ENCODE measurements at places on chromosomes 6 and 20.

DNA sequence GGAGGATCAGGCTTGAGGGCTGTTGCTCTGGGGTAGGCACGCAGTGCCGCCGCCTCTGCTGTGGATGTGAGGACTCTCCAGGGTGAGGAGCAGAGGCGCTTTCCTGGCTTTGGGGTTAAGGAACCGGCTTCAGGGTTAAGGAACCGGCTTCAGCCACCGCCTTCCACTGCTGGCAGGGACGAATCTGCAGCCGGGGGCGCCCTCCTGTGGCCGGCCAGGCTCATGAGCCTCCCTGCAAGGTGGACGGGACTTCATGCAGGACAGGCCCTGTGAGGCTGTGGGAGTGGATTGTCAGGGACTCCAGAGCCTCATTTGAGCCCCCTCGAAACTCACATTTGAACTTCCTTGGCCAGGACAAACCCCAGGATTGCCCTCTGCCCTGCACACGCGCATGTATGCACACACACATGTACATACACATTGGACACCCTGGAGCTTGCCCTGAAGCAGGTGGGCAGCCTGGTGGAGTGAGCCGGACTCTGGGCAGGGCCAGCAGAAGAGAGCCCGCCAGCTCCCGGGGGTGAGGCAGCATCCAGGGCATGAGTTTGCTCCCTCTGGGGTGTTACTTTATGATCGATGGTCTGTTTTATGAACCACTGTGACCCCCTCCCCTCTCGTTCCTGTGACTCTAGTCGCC is 146.9 kb downstream of the PHACTR3 start:
- peak; percentile 47 for DNase-seq

GRCh38 chr6:70312165-70312745 is 9.4 kb upstream of the COL9A1 start:
- peak; percentile 1 for DNase-seq

DNA sequence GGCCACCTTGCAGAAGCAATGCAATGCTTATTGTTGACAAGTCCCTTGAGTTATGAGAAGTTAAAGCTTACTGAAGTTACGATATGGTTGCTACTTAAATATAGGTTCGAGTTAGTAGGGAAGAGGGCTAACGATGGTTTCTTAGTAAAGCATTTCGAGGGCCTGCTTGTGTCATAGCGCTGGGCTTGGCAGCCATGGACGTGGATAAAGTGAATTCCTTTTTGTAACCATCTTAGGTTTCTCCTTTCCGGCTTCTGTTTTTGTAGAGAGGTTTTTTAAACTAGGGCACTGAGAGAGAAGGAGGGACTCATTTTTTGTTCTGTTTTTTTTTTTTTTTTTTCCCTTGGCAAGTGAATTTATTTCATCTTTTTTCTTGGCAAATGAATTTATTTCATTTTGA is 27.6 kb downstream of the TIAM2 start:
- DNase-seq, result no peak

DNA sequence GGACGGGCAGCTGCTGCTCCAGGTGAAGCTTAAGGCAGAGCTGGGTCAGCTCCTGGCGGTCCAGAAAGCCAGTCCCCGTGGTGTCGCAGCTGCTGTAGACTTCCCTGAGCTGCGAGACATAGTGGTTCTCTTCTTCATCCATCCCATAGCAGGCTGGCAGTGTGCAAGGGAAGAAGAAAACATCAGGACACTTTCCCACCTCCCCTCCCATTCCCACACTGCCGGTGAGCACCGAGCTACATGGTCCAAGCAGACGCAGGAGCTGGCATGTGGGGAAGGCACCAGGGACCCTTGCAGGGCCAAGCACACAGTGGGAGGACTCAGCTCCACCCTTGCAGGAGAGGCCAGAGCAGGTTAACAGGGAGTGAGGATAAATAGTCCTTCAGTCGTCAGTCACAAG is 58.9 kb downstream of the NINL start:
- no peak for DNase-seq

DNA sequence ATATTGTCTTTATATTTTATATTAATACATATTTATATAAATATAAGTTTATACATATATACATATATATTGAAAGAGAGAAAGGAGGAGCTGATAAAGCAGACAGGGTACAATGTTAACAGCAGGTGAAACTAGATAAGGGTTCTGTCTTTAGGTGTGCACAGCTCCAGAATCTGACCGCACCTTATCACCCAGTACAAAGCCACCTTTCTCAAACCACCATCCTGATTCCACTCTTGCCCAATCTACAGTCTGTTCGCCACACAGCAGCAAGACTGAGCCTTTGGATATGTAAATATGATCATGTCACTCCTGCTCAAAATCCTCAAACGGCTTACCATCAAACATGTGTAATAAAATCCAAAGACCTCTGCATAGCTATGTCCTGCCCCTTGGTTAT is 34.7 kb upstream of the ASCC3 start:
- DNase-seq, result no peak

GRCh38 chr6:17725083-17725482 is 18.4 kb upstream of the NUP153 start:
- no peak for DNase-seq

DNA sequence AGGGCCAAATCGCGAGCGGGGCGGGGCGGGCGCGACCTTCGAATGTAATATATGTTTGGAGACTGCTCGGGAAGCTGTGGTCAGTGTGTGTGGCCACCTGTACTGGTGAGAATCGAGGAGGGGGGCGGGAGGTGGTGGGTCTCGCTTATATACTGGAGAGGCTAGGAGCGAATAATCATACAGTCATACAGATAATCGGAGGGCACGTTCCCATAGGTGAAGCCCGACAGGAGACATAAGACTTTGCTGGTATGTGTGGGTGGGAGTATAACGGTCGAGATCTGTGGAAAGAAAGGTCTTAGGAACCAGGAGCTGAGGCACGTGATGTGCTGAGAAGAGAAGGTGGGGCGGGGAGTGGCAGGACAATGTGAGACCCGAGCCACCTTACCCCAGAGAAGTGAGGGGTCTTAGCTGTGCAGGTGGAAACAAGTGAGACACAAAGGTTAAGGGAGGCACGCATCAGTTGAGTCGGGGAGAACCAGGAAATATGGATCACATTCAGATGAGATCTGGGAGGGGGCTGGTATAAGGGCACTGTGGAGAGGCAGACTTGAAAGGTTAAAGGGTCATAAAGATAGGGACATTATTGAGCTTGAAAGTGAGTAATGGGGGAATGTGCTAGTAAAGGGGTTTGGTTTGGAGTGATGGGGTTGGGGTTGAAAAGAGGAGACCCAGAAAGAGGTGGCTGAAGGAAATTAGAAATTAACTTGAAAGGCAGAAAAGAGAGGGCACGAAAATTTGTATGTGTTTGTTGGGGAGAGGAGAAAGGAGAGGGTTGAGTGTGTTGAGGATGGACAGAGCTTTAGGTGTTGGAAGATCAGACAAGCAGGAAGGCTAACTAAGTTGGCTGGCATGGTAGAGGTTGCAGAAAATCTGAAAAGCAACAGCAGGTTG is 589 bp downstream of the RNF5 start:
- DNase-seq, result no peak

DNA sequence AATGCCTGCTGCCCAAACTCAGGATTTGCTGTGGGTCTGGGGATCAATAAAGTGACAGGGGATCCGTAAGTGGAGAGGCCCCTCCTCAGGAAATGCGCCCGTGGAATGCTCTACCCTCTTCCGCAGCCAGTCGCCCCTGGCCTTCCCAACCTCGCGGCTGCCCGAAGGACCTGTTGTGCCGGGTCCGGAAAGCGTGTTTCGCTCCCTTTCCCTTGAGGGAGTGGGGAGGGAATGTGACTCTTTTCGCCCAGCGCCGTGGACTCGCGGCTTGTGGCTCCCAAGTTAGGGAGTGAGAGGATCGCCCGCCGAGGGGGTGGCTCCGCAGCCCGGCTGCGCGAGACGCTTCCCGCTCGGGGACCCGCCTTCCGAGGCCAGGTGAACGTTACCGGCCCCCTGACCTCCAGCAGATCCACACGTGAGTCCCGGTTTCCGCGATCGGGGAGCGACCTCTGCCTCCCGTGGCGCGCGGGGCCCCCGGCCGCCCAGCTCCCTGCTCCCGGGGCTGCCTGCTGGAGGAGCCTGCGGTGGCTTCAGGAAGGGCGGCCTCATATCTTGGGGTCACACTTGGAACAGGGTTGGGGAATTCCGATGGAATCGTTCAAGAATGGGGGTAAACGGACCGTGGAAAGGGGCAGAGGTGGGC is 666 bp downstream of the TPD52L1 start:
- peak; percentile 0 for DNase-seq

DNA sequence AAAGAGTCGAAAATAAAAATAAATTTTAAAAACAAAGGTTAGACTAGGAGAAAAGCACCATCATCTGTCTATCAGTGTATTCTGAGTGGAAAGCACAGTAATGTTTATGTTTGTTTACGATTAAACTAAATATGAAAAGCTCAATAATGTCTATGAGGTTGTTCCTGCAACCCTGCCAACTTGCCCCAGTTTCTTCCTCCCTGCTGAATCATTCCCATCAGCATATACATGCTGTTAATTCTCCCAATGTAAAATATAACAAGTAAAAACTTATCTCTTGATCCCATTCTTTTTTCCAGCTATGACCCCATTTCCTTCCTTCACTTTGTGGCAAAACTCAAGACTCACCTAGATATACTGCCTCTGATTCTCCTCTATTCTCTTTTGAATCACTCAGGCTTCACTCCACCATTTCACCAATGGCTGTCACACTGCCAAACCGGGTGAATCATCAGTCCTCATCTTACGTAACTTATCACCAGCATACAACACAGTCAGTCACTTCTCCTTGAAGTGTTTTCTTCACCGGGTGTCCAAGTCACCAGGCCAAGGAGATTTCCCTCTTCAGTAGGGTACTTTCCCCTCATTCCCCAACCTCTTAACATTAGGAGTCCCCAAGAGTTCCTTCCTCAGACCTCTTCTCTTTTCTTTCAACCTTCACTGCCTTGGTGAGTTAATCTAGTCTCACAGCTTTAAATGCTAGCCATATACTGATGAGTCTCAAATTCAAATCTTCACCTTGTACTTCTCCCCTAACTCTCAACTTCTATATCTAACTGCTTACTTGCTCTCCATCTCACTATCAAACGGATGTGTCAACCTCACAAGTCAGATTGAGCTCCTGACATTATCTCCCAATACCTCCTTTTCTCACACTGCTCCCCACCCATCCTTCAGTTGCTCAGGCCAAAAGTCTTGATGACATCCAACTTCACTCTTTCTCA is 6.2 kb downstream of the TMEM242 start:
- peak; percentile 29 for DNase-seq

GRCh38 chr20:57791966-57792365 is 82.2 kb upstream of the PMEPA1 start:
- DNase-seq, result no peak

- no peak for DNase-seq
Observed at GRCh38 chr20:49281059-49281912, 3.4 kb upstream of the ZNFX1 start.

- no peak for DNase-seq
Observed at GRCh38 chr6:16487996-16488674, 249.7 kb downstream of the GMPR start.

- DNase-seq, result no peak
Observed at GRCh38 chr20:1935696-1936366, 40.6 kb downstream of the SIRPA start.

DNA sequence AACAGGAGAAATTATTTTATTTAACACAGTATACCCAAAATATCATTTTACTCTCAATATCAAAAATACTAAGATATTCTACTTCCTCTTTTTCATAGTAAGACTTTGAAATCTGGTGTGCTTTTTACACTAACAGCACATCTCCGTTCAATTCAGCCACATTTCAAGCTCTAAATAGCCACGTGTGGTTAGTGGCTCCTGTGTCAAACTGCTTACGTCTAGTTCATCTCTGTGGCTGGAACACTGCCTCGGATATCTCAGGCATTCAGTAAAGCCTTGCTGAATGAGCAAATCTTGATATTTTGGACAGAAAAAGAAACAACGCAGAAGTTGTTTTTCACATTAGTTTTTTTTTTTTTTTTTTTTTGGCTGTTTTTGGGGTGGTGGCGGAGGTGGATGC is 136.1 kb downstream of the EYA4 start:
- no peak for DNase-seq

DNA sequence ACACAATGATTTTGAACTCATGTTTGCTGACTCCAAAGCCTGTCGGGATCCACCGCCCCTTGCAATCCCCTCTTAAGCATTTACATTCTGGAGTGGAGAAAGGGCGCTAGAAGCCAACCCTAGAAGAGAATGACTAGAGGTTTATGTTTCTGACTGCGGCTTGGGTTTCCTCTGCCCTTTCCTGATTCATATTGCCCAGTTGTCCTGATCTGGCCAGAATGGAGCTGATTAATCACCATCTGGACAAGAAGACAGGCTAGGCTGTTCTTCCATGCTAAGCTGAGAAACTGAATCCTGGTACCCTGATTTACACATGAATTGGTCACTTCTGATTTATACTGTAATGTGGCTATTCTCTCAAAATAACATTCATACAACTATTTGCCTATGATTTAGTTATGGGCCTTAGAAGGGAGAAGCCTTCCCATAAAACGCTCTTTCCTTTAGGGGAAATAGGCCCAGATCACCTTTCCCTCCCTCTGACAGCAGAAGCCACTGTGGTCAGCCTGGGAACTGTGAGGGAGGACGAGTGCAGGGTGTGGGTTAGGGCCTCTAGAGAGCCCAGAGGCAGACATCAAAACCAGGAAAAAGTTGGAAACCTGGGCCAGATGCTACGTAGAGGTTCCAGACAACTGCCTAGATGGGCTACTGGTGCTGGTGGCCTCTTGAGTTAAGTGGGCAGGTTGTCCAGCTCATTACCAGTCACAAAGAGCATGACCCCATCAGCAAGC is 199.2 kb upstream of the PRDM1 start:
- DNase-seq, result no peak

DNA sequence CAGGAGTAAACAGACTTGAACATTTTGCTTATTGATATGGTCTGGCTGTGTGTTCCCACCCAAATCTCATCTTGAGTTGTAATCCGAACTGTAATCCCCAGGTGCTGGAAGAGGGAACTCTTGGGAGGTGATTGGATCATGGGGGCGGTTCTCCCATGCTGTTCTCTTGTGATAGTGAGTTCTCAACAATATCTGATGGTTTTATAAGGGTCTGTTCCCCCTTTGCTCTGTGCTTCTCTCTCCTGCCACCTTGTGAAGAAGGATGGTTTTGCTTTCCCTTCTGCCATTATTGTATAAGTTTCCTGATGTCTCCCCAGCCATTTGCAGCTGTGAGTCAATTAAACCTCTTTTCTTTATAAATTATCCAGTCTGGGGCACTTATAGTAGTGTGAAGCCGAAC is 40.0 kb downstream of the MYLIP start:
- DNase-seq, result no peak

DNA sequence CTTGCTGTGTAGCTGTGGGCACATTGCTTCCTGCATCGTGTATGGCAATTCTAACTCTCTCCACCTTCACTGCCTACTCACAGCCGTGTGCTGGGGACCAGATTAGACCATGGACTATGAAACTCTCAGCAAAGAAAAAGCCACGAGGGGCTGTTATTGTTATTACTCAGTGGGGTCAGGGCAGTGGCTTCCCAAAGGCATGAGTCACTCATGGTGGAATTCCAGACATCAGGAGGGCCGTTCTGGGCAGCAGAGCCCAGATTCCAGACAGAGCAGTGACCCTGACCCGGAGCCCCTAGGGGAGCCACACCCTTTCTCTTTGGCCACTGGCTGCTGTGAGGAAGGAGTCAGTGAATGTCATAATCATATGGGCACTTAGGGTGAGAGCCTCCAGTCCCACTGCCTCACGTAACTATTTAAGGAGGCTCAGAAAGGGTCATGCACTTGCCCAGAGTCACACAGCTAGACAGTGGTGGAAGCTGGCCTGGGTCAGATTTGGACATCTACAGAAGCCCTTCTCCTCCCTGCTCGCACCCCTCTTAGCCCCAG is 22.2 kb upstream of the CCN5 start:
- no peak for DNase-seq

GRCh38 chr6:111661541-111662061 is 55.9 kb upstream of the TRAF3IP2 start:
- DNase-seq, result no peak
